ENCODE measurements at places on chromosomes 2 and 18. TPM values are rescaled to one million over a fixed set of nuclear protein-coding genes. Genes with fewer than 3 reads are reported as not detected.

- DNase-seq, result no peak
Measured at GRCh38 chr2:120392923-120393322, 47.0 kb downstream of the INHBB start.

DNA sequence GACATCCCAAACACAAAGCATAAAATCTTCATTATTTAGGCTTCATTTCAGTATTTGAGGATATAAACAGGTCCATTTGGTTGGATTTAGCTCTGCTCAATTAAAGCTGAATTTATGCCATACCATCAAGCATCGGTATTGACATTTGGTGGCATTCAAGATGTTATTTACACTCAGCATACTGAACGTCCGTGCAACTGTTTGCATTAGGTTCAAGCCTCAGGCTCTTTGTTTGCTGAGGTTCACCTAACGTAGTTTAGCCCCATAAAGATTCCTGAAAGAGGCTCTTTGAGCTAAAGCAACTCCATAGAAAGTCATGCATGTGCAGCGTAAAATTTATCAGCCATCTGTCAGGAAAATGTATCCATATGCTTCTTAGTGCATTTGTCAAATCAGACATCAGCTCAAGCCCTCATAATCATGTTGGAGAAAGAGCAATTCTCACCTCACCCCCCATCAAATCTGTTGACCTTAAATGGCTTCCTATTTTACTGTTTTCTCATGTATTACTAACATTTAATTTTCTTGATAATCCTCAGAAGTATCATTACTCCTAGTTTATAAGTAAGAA lies 366.9 kb downstream of the EPHA4 start:
- DNase-seq, result no peak

DNA sequence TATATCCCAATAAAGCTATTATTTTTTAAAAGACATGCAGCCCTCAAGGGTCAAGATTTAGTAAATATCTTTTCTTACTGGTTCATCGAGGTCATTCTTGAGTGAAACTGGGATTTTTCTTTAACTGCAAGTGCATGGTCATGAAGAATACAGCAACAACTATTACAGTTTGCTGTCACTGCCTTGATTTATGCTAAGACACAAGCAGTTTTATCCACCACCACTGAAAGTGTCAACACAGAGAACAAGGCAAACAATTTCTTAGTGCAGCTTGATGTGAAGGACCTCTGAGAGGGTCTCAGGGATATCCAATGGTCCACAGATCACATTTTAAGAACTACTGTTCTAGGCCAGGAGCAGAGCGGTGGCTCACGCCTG lies 12.1 kb downstream of the SP3 start:
- DNase-seq, result no peak

The CHCHD5 gene
- 22.0 TPM for total RNA-seq

The TEKT4 gene
- total RNA-seq, result not detected

DNA sequence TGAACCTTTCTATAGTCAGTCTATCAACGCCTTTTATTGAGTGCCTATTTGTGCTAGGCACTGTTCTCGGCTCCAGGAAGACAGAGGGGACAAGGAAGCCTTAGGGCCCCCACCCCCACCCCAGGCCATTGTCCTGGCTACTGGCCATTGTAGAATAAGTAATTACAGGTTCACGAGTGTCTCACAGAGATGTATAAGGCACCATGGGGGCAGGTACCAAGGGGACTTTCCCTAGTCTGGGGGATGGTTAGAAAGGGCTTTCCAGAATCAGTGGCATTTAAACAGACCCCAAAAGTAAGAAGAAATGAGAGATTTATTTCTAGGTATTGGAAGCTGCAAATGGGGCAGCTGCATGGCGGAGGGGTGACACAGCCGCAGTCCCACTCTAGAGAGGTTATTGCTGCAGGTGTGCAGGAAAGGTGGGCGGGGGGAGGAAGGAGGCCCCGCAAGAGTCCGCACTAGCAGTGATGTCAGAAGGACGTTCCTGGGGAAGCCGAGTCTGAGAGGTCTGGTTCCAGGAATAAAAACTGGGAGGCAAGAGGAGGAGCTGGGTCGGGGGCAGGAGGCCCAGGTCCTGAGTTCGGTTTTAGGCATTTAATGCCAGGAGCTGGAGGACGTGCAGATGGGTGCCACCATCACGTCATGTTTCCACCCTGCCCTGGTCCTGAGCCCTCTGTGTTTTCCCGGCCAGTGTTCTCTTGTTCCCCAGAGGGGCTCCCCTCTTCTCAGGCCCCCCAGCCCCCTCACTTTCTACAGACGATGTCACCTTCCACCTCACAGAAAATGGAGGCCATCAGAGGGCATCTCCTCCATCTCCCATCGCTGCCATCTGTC lies 30.5 kb downstream of the FOSL2 start:
- no peak for DNase-seq

DNA sequence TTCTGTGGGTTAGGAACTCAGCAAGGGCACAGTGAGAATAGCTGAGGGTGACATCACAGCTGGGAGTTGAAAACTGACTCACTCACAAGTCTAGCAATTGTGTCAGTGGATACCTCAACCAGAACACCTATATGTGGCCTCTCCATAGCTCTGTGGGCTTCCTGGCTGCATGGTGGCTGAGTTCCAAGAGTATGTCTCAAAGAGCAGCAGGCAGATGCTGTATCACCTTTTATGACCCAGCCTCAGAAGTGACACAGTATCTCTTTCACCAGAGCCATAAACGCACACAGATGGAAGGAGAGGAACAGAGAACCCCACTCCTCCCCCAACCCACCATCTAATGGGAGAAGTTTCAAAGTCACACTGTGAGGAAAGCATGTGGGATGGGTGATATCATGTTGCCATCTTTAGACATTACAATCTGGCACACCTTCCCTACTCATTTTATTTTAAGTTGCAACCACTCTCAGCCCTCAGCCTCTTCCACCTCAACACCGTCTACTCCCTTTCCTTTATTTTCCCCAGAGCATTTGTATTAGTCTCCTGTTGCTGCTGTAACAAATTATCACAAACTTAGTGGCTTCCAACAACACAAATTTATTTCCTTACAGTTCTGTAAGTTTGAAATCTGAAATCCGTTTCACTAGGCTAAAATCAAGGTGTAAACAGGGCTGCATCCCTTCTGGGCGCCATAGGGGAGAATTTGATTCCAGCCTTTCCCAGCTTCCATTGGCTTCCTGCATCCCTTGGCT lies 134.6 kb upstream of the SPATS2L start:
- DNase-seq, result no peak

GRCh38 chr2:101623031-101623521 lies 74.4 kb upstream of the MAP4K4 start:
- no peak for DNase-seq

- DNase-seq, result no peak
Measured at GRCh38 chr18:68466672-68467071, 248.2 kb downstream of the TMX3 start.

DNA sequence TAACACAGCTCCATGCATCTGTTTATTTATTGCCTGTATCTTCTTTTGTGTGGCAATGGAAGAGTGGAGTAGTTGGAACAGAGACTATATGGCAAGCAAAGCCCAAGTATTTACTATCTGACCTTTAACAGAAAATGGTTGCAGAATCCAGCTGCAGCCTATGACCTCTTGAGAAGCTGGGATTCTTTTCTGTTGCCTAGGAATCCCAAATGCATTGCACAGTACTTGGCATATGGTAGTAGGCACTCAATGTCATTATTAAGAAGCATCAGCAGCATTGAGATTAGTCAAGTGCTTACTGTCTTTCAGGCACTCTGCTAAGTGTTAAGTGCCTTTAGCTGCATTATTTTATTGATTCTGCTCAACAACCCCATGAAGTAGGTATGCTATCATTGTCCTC lies 331.6 kb downstream of the CCDC85A start:
- no peak for DNase-seq
